Mucosa of gallbladder (tissue), 1 donor: ENCODE measurements at places on chromosomes 6 and 20. TPM values are rescaled to one million over a fixed set of nuclear protein-coding genes. Genes with fewer than 3 reads are reported as not detected.

GRCh38 chr20:18686696-18687095 is 98.8 kb downstream of the DTD1 start:
- no peak for DNase-seq

- no peak for DNase-seq
These were observed 98.0 kb upstream of the FOXA2 start for GRCh38 chr20:22682381-22682780.

- no peak for DNase-seq
These were observed 816.5 kb downstream of the BCKDHB start for GRCh38 chr6:80922916-80923455.

ATP9A gene
- total RNA-seq, result 49.5 TPM

- DNase-seq, result no peak
These were observed 149.7 kb upstream of the TNFAIP3 start for GRCh38 chr6:137717074-137718073.

MYCT1 gene
- total RNA-seq, result 6.8 TPM

- DNase-seq, result no peak
These were observed 107.2 kb upstream of the GGTLC1 start for GRCh38 chr20:24095756-24096155.

DNA sequence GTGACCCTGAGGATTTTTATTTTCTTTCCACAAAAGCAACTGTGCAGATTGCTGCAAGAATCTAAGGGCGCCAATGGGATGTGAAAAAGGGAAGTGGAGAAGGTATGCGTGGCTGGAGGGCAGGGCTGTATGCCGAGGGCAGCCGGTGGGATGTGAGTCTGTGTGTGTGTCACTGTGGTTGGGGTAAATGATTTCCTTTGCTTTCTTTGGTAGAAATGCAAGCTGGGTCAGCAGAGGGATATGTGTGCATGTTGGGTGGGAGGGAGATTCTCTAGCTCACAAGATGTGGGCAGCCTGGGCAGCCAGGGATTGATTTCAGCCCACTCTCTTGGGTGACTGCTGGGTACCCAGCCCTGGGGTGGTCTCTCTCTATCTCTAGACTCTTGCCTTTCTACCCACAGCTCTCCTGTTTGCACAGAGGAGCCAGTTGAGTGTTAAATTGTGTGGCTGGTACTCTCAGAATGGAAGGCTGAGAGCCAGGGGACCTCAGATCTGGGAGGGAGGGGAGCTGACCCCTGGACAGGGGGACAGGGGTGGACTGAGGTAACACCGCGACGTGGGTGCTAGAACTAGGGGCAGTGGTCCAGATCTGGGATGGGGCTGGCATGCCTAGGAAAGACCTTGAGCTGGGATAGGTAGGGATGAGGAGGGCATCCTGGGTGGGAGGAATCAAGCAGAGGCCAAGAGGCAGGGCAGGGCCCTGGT is 136.8 kb upstream of the RNF24 start:
- DNase-seq, result no peak

GRCh38 chr6:119343167-119343566 is 6.4 kb downstream of the MAN1A1 start:
- DNase-seq, result no peak

SIRPD gene
- 0.40 TPM for total RNA-seq

FAM209B gene
- total RNA-seq, result 0.32 TPM

DNA sequence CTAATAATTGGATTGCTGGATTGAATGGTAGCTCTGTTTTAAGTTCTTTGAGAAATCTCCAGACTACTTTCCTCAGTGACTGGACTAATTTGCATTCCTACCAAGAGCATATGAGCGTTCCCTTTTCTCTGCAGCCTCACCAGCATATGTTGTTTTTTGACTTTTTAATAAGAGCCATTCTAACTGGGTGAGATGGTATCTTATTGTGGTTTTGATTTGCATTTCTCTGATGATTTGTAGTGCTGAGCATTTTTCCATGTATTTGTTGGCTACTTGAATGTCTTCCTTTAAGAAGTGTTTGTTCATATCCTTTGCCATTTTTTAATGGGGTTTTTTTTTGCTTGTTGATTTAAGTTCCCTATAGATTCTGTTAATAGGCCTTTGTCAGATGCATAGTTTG is 94.7 kb upstream of the AHI1 start:
- no peak for DNase-seq

GRCh38 chr6:49003348-49003747 is 459.7 kb downstream of the MMUT start:
- DNase-seq, result no peak

OPN5 gene
- not detected for total RNA-seq

GRCh38 chr6:40817369-40817768 is 221.7 kb downstream of the UNC5CL start:
- no peak for DNase-seq

POU5F1 gene
- 9.7 TPM for total RNA-seq

DNA sequence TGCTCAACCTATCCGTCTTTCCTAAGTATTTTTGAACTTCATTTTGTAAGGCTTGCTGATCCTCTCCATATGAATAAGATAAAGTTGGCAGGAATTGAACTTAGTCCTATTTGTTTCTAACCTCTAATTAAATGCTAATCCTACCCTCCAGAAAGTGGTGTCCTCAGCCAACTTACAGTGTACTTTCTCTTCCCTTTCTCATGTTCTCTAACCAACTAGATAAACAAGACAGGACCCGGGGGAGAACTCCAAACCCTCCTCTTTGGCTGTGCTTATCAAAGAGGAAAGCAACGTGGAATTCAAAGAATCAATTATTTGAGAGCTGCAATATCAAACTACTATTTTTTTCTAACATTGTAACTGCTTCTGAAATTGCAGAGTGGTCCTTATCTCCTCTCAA is 56.5 kb upstream of the NRSN1 start:
- no peak for DNase-seq

DNA sequence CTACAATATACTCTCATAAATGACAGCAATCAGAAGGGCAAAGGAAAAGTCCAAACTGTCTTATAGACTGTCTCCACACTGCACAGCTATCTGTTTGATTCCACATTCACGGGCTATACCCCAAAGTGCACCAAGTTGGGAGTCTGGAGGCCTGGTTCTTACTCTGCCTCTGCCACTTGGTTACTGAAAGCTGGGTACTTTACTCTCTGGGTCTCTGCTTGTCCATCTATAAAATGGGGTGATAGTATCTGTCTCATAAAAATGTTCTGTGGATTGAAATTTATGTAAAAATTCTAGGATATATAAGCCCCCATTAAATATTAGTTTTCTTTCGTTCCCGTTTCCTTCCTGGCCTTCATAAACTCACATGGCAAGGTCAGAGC is 86.5 kb downstream of the CD164 start:
- no peak for DNase-seq

MATN4 gene
- 0.09 TPM for total RNA-seq

GRCh38 chr20:34675561-34675960 is 1.3 kb downstream of the PIGU start:
- no peak for DNase-seq

GRCh38 chr20:40319056-40319455 is 370.0 kb downstream of the MAFB start:
- no peak for DNase-seq

IL17A gene
- not detected for total RNA-seq

DNA sequence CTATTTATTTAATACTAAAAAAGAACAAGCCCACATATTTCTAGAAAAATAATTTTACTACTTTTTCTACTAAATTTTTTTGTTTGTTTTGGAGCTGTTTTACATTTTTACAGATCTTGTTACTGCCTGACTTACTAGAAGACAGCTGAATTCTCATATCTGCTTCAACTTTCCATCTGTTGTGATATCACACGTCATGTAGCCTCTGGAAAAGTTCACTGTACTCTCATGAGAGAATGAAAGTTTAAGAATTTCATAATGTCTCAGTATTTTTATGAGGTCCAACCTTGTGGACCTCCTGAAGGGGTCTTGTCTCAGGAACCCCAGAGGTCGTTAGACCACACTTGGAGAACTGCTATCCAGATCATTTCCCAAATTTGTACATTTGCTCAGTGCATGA is 81.7 kb upstream of the MTHFD1L start:
- DNase-seq, result no peak

GRCh38 chr20:35462351-35462750 is 7.0 kb downstream of the CEP250 start:
- no peak for DNase-seq

DNA sequence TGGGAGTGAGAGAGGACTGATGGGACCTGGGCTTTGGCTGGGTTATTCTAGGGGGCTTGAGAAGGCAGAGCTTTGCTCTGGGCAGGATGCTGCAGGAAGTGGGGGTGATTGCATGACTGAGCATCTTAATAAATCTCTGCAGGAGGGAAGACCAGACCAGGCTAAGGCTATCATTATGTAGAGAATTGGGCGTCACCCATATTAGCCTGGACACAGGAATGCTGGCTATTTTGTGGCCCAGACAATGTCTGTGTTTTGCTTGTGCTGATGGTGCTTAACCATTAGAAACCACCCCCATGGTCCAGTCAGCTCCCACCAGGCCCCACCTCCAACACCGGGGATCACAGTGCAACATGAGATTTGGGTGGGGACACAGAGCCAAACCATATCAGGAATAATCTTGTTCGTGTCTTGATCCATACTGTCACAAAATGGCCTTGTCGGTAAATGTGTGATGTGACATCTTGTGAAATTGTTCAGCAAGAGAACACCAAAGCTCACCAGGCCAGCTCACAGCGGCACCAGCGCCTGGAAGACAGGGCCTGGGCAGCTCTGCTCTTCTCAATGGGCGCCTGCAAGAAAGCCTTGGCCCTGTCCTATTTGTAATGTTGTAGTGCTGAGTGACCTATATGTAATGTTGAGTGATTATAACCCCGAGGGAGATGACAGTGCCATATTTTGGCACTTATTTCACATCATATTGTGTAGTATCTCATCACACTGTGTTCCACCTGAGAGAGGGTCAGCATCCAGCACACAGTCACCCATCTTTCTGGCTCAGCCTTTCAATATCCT is 211.8 kb downstream of the QKI start:
- no peak for DNase-seq

DNA sequence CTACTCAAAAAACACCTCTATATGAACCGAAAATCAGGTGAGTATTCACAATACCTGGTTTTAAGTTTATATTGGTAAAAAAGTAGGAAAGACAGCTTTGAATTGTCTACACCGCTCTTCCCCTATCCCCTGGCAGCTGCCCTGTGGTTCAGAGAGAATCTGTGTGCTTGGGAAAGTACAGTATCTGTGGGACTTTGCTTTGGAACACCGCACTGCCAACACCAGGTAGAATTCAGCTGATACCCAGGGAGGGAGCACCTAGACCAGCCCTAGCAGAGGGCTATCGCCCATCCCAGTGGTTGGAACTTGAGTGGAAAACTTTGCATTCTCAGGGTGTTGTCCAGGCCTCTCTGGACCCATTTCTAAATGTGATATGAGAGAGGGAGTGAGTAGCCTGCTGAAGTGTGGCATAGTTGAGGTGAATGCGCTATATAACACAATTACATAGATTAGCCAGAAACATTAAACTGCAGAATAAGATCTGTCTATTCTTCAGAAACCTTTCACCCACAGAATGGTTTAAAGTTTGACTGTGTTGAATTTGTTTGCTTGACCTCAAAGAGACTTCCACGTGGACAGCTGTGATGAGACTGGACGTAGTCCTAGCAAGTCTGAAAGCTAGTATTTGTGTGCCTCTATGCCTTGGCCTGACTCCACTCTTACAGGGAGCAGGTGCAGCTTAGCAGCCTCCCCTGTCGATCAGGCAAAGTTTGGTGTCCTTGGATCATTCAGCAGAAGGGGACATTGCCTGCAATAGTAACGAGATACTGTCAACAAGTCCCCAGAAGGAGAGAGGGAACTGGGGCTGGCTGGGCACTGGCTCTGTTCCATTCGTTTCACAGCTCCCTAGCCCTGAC is 11.5 kb upstream of the MPC1 start:
- DNase-seq, result no peak

DNA sequence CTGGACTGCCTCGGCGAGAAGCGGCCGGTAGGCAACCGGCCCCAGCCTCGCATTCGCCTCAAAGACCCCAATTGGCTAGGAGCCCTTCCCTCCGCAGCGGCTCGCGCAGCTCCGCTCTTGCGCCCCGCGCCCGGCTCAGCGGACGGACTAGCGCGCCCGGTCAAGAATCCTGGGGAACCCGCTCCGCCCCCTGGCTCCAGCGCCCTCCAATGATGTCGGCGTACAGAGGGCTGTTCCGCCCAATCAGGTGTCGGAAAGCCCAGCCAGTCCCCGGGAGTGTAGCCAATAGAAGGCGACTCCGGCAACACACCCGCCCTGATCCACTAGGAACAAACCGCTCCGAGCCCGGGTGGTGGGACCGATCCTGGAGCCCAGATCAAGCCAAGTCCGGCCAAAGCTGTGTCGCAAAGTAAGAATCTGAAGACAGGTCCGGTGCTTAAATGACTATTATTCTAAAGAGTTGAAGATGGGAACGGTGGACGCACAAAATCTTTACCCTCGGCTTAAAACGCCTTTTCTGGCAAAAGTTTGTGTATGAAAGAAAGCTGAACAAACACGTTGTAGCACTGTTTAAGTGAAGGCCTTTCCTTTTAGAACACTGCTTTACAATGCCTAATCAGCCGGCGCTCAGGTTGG is 132.2 kb downstream of the OGFRL1 start:
- DNase-seq, result peak; percentile 97

DNA sequence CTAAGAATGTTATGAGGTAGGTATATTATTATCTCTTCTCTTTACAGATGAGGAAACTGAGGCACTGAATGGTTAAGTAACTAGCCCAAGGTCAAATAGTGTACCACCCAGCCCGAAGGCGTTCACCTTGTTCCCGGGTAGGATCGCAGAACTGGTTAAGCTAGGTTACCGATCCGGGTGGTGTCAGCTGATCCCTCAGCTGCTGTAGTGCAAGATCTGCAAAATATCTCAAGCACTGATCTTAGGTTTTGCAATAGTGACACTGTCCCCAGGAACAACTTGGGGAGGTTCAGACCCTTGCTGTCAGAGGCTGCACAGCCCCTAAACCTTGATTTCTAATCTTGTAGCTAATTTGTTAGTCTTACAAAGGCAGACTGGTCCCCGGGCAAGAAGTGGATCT is 28.1 kb downstream of the SLC52A3 start:
- no peak for DNase-seq

DNA sequence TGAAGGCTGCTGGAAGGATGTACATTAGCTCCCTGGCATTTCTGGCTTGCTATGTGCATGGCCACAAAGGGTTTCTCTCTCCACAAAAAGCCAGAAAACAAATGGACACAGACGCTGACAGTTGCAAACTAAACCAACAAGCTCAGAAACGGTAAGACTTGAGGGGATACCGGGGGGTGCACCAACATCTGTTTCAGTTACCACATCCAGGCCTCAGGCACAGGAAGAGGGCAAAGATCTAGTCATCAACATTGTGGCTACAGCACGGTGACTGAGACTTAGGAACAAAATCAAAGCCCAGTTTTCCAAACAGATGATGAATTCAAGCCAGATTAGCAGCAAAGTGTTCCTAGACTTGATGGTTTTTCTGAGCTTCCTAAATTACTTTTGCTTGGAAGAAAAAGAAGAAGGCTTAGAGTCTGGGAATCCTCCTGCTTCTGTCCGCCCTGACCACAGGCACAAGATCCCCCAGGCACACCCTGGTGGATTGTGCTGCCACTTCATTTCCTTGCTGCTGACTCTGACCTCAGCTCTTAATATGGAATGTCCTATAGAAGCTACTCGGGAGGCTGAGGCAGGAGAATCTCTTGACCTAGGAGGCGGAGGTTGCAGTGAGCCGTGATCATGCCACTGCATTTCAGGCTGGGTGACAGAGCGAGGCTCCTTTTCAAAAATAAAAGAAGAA is 54.2 kb upstream of the ADGRF1 start:
- no peak for DNase-seq

ISM1 gene
- 0.95 TPM for total RNA-seq

ZNF334 gene
- total RNA-seq, result 7.7 TPM
